ENCODE measurements at places on chromosomes 4 and X. TPM values are rescaled to one million over a fixed set of nuclear protein-coding genes. Genes with fewer than 3 reads are reported as not detected.

DNA sequence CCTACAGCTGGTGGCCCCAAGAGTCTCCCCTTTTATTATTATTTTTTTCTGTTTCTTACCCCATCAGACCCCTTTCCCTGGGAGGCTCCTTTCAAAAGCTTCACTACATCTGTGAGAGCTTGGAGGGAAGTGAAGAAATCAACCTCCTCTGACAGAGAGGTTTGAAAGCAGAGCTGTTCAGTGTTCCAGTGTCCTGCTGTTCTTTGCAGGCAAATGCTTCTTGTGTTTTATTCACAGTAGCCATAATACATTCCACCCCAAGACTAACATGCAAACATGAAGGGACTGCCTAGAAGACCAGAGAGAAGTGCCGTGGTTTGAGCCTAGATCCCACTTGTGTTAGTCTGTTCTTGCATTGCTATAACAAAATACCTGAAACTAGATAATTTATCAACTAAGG, 192.1 kb downstream of the PTTG2 start:
- no peak for DNase-seq

DNA sequence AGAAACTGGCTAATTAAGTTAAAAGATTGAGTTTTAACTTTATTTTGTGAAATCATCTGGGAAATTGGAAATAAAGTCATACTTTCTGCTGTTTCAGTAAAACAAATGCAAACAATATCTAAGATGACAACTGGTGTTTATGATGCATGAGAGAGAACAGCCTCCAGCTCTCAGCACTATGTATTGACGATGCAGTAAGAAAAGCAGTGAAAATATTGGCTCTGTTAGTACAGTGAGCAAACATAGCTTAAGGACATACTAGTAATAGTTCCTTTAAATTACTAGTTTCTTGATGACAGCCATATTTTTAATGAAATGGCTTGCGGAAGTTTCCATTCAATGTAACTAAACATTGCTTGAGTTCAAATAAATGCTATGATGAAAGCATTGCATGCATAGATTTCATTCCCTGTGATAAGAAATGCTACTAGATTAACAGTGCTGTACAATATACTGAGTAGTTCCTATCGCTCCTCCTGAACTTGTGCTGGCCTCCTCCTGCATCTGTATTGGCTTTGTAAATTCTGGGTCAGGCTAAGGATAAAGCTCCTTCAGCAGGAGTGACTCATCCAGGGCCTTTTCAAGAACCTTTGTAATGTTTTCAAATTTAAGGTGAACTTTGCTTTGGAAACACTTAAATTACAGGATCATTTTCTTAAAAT, 11.6 kb downstream of the ARHGAP24 start:
- DNase-seq = no peak

DNA sequence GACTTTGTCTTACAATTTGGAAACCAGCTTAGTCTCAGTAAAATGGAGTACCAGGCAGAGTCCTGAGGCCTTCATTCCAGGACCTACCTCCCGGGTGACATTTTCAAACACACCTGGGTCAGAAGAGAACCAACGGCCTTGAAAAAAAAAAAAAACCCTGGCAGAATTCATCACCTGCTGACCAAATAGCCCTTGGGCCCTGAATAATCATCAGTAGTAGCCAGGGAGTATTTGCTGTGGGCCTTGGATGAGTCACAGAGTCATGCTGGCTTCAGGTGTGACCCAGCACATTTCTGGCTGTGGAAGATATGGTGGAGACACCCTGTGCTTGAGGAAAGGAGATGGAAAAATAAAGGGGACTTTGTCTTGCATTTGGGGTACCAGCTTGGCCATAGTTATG, 92.2 kb downstream of the LPAR4 start:
- DNase-seq = no peak

DNA sequence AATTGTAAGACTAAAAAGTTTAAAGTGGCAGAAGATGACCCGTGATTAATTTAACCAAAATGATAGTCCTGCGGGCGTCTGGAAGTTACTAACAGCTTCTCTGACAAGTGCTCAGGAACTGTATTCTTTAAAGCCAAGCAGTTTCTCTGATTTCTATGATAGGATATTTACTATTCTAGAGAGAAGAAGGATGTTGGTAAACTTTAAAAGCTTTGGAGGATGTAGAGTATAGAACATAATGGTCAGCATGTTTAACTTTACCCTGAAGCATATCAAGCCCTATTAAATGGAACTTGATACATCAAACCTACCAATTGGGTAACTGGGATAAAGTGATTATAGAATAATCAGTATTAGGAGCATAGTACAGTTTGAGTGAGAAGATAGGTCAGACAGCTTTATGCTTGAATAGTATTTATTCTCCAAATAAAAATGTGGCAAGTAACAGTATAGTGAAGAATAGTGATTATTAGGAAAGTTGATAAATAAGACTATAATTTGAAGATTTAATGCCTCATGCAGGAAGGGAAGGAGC, 1.8 kb downstream of the STIM2 start:
- DNase-seq = no peak

DNA sequence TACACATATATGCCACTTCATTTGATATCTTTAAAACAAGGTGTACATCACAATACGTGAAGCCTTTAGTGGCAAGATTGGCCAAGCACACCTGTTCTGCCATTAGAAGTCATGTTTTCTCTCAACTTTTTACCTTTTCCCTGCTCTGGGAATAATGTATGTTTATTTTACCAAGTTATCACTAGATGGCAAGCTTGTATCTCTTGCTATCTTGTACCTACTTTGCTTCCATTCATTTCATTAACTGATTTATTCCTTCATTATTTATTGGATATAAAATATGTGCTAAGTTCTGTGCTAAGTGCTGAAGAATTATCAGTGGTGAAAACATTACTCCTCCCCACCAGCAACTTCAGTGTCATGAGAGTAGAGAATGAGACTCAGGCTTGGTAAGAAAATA, 245.5 kb downstream of the ANK2 start:
- DNase-seq = no peak

GRCh38 chr4:66489783-66490452, 819.6 kb upstream of the EPHA5 start:
- no peak for DNase-seq

DNA sequence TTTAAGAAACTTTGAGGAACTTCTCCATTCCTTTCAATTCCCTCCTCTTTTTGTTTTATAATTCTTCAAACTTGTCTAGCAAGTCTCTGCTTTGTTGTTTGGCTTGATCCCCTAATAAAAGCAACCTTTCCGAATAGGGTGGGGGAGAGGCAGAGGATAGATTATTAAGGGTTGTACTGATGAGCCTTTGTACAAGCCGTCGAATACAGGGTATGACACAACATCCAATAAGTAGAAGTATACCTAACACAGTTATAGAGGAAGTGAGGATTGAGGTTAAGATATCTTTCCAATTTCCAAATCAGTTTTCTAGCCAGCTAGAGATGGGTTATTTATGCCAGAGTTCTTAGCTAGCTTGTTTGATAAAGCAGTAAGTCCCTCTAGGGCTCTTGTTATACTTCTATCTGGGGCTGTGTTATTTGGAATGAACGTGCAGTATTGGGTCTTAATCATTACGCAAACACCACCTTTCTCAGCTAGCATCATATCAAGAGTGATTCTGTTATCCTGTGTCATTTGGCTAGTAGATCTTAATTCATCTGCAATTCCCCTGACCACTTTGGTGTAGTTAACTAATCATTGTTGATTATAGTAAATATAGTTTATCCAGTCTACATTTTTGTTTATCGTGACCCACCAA, 18.5 kb downstream of the METAP1 start:
- no peak for DNase-seq

DNA sequence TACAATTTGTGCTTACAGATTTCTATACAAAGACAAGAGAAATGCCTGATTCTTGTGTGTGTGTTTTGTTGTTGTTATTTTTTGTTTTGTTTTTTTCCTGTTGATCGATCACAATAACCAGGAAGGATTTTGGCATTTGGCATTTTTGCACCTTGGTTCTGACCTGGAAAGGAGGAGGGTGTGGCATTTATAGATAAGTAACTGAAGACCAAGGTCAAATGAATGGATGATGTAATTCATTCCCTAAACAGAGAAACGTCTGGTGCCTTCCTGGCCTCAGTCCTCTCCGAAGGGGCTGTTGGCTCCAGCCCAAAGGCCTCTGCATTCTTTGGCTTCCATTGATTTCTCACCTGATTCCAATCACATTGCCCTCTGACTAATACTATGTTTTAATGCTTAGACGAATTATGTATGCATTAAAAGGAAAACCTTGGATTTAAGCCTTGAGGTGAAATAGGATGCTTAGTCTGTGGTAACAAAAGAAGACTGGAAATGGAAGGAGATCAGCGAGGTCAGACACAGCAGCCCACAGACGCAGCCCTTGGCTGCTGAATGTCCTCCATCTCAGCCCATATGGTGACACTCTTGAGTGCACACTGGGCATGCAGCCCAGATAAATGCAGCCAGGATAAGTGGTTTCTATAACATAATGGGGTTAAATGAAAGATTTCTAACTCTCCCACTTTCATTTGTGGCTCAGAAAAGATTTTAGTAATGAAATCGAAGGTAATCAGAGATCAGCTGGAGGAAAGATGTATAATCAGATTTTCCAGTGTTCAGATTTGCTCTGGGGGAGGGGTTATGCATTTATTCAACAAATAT, 60.5 kb upstream of the TRIM2 start:
- DNase-seq = no peak

- no peak for DNase-seq
Observed at GRCh38 chr4:163191999-163192398, 25.3 kb upstream of the NAF1 start.

GRCh38 chr4:177961761-177962380, 519.6 kb upstream of the AGA start:
- no peak for DNase-seq

GRCh38 chr4:8675906-8676305, 83.3 kb downstream of the CPZ start:
- no peak for DNase-seq

DNA sequence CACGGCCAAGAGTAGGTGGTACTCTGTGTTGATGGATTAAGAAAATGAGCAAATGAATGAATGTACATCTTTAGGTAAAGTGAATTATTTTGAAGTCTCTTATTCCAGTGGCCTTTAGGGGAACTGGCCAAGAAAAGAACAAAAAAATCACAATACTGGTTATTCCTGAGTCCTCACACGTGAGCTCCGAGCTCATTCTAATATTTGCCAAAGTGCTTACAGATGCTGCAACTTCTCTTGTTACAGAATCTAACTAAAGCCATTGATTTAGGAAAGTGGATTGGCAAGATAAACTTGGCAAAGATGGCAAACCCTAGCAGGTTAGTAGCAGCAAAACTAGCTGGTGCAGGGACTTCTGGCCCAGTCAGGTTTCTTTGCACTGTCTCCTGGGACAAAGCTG, 37.6 kb downstream of the IDS start:
- DNase-seq = no peak

DNA sequence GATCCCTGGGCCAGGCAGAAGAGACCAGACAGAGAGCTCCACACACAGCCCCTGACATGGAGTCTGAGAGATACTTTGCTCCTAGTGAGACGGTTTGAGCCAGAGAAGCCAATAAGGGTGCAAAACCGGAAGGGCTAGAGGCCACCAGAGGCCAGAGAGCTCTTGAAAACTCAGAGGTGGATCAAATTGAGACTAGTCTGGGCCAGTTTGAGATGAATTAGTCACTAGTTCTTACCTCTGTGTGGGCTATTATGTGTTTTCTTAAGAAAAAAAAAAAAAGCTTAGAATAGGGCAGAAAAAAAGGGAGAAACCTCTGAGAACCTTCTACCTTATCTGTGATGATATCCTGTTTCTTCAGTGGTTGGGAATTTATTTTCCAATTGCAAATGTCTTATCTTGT, 110.4 kb upstream of the EDNRA start:
- no peak for DNase-seq

DNA sequence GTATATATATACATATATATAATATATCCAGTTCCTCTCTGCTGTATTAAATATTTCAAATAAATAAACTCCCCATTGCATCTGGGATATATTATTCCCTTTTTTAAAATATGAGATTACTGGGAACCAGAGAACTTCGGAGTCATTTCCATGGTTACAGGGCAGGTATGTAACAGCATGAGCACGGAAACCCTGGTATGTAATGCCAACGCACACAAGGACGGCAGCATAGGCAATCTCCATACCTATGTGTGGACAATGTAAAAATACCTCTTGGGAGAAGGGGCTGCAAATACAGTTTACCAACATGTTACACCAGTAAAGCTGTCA, 62.8 kb downstream of the NUDT10 start:
- DNase-seq = no peak

The ARMCX4 gene
- 1.1 TPM for polyA plus RNA-seq

The TMEM31 gene
- not detected for polyA plus RNA-seq

The MYOZ2 gene
- not detected for polyA plus RNA-seq

The HEPH gene
- polyA plus RNA-seq = not detected

The CPLX1 gene
- polyA plus RNA-seq = not detected

The ZNF630 gene
- 0.32 TPM for polyA plus RNA-seq

All from naive thymus-derived CD8-positive, alpha-beta T cell (primary cell).